Renal pelvis (tissue), 12 donors: ENCODE measurements at places on chromosomes 6 and 20. TPM values are rescaled to one million over a fixed set of nuclear protein-coding genes. Genes with fewer than 3 reads are reported as not detected.

DNA sequence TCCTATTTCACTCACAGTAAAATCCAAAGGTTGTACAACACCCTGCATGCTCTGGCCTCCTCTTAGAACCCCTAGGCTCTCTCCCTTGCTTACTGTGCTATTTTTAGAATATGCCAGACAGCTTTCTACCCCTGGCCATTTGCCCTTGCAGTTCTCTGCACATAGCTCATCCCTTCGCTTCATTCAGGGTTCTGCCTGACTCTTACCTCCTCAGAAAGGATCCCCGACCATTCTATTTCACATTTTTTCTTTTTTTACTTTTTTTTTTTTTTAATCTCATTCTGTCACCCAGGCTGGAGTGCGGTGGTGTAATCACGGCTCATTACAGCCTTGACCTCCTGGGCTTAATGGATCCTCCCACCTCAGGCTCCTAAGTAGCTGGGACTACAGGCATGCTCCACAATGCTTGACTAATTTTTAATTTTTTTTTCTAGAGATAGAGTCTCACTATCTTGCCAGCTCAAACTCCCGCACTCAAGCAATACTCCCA lies 33.6 kb downstream of the COMMD7 start:
- DNase-seq, result no peak

DNA sequence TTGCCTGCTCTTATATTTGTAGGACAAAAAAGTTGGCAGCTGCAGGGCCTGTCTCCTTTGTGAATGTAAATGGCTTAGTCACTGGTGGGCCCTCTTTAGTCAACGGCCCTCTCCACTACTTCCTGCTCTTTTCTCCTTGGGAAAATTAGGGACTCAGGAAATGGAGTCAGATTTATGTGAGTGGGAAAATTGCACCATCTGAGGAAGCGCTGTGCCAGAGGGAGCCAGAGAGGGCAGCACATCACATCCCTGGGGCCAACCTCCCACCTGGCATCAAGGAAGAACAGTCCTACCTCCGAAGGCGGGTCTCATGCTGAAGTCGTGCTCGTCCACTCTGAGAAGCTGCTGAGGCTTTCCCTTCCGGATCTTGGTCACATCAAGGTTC lies 15.6 kb downstream of the GABRR2 start:
- DNase-seq, result no peak

DNA sequence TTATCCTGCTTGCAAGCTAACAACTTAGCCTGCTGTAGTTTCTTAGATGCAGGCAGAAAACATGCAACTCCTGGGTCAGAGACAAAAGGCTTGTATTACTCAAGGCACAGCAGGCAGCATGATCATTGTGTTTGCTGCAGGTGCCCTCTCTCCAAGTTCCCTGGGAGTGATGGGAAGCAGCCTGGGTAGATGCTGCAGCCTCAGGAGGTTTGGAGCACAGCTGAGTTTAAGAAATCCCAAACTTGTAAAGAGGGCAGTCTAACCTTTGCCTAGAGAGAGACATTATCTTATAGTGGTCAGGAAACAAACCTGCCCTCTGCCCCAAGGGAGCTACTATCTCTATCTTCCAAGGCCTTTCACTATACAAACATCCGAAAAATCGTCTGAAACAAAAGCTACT lies 61.1 kb downstream of the PFDN4 start:
- DNase-seq, result no peak

GRCh38 chr6:36308514-36308913 lies 28.2 kb downstream of the BNIP5 start:
- no peak for DNase-seq

DNA sequence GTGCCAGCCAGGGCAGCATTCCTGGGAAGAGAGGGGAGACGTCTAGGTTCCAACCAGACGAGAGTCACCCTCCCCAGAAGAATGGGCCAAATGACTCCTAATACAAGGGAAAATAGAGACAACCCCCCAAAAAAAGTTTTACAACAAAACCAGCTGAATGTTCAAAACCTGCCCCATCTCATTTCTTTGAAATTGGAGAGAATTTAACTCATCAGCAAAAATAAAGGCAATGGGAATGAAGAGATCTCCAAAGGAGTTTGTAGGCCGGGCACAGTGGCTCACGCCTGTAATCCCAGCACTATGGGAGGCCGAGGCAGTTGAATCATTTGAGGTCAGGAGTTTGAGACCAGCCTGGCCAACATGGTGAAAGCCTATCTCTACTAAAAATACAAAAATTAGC lies 9.7 kb upstream of the EMILIN3 start:
- no peak for DNase-seq

DEFB127 gene
- polyA plus RNA-seq, result not detected

RAE1 gene
- 61.1 TPM for polyA plus RNA-seq

ELOVL4 gene
- 3.0 TPM for polyA plus RNA-seq

GSTA1 gene
- polyA plus RNA-seq, result 1.2 TPM
